ENCODE measurements at places on chromosomes 12 and 14. TPM values are rescaled to one million over a fixed set of nuclear protein-coding genes. Genes with fewer than 3 reads are reported as not detected.
A peak's percentile ranks its signal among the peaks of the same experiment; 100 is the strongest.

GRCh38 chr14:97806891-97807290 is 1009.7 kb downstream of the VRK1 start:
- no peak for DNase-seq

GRCh38 chr12:15001733-15002382 is 29.0 kb downstream of the PDE6H start:
- DNase-seq: peak; percentile 85

GRCh38 chr12:15453613-15454012 is 131.3 kb downstream of the PTPRO start:
- no peak for DNase-seq

DNA sequence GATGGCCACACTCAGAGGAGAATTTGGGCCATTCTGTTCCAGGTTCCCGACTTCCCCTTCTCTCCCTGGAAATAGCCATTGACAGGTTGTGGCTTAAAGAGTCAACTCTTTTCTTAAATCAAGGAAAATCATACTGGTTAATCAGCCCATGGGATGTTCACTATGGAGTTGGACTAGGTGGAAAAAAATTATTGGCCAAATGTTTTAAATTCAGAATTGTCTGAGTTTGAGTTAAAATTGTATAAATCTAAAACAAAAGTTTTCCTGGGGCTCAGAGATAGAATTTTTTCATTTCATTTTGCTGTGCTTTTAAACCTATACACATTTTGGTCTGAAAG is 6.5 kb downstream of the ESRRB start:
- DNase-seq: no peak

DNA sequence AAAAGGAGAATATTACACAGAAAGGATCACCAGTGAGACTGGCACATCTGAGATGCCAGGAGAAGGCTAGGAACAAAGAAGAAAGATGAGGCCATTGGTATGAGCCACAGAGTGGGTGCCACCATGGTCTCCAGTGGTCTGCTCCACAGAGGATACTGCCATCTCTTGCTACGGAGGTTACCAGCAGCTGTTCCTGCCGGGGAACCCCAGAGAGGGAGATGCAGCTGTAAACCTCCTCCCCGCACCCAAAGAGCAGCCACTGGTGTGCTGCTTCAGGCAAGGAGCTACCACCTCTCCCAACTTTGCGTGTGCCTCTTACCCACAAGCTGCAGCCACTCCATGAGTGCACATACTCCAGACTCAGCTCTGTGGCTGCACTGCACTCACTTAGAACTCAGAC is 201.5 kb upstream of the RTL1 start:
- DNase-seq: no peak

Gene CLBA1
- 6.5 TPM for total RNA-seq

GRCh38 chr12:41096797-41097196 is 91.3 kb upstream of the PDZRN4 start:
- DNase-seq: no peak

GRCh38 chr12:117970334-117970733 is 1.5 kb upstream of the KSR2 start:
- no peak for DNase-seq

- peak; percentile 65 for DNase-seq
Observed at GRCh38 chr12:109393437-109394345, 46.0 kb downstream of the MYO1H start.

Gene ACOT4
- total RNA-seq: 4.3 TPM

- DNase-seq: no peak
Observed at GRCh38 chr14:77988970-77989369, 181.2 kb upstream of the NRXN3 start.

Gene BRI3BP
- total RNA-seq: 3.1 TPM

Gene HOXC6
- 4.1 TPM for total RNA-seq

Gene ATL1
- total RNA-seq: 19.3 TPM

DNA sequence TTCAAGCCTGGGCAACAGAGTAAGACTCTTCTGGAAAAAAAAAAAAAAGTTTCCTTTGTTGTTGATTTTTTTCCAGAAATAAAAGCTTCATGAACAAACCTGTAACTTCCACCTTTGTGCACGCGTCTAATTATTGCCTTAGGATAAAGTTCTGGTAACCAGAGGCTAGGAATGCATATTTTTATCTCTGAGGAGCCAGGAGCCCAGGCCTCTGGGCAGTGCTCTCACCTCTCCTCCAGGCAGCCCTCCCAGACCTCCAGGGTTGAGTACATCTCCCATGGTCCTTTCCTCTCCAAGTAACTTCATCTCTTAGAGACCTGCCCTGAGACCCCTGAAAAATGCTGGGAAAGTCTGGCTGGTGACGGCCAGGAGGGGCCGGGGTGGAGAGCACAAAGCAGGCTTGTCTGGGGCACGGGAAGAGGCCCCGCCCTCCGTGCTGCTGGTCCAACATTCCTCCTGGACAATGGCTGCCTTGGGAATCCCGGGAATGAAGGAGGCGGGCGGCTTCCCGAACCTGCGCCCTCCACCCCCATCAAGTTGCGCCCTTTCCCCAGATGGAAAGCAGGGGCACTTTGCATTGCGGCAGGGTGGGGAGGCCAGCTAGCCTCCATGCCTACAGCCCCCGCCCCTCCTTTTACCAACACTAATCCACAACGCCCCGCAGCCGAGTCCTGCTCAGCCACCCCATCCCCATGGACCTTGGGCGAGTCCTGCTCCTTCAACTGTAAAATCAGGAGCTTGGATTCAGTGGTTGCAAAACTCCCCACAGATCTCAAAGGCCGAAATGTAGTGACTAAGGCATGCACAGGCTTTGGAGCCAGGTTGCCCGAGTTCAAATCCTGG is 7.3 kb upstream of the FIGNL2 start:
- DNase-seq: peak; percentile 65

DNA sequence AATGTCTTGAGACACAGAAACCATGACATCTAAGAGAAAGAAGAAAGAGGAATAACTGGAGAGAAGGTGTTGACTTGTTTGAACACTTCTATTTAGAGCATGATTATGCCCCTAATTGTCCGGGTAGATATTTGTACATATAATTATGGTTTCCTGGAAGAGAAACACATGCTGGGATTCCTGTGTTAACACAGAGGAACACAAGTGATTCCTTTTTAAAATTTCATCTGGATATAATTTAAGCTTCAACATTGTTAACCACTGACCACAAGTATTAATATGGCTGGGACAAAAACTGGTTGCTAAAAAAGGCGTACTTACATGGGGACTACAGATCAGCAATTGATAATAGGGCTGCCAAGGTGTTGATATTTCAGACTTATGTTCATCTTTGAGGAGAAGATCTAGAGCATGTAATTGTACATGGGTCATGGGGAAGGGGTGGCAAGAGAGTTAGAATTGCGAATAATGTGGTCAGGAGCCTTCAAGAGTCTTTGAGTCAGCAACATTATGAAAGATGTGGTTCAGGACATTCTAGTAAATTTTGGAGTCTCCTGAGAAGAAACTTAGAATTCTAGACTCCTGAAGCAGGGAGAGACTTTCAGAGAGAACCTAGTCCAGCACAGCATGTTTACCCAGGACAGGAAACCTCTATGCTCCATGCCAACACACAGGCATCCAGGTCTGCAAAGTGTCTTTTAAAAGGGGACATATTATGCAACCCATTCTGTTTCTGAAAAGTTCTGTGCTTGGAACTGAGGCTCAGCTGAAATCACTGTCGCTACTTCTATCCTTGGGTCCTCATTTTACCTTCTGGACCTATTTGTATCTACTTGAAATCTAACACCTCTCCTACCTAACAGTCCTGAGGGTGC is 56.5 kb downstream of the SLC38A1 start:
- no peak for DNase-seq

Gene KRT78
- 8.7 TPM for total RNA-seq

DNA sequence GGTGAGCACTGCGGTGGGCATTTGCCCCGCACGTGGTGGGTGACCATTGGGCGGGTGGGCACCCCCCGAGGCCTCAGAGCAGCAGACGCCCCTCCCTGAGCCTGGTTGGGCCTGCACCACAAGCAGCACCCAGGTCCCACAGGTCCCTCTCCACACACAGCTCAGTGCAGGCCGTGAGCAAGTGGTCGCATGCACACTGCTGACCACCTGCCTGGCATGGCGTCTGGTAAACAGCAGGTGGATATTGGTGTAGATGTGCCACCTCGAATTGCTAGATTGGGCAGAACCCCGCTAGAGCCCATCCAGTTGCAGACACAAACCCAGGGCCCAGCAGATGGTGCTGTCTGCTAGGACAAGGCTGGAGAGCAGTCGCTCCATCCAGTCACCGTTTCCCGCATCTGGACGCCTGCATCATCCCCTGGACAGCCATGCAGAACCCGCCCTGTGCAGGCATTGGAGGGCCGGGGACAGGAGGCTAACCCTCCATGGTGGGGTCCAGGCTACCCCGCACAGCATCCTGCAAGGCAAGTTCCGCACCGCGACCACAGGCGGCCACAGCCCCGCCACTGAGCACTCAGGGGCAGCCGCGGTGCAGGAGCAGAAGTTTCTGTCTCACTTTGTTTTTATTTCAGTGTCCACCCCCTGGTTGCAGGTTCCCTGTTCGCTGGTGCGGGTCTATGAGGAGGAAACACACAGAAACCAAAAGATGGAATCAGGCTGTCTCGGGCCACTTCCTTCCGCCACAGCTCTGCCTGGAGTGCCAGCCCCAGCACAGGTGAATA is 45.6 kb upstream of the RIMBP2 start:
- peak; percentile 52 for DNase-seq

Gene LUM
- total RNA-seq: 4,507 TPM

Gene KRT75
- total RNA-seq: not detected

Gene BAZ2A
- total RNA-seq: 19.0 TPM

GRCh38 chr12:58202933-58203718 is 261.8 kb downstream of the ATP23 start:
- no peak for DNase-seq

- DNase-seq: no peak
Observed at GRCh38 chr12:34398706-34399630, 376.7 kb downstream of the ALG10 start.

Gene PRPH
- total RNA-seq: 0.72 TPM

Gene ZC3H10
- total RNA-seq: 4.8 TPM

GRCh38 chr12:71312768-71313403 is 126.7 kb upstream of the LGR5 start:
- DNase-seq: no peak

DNA sequence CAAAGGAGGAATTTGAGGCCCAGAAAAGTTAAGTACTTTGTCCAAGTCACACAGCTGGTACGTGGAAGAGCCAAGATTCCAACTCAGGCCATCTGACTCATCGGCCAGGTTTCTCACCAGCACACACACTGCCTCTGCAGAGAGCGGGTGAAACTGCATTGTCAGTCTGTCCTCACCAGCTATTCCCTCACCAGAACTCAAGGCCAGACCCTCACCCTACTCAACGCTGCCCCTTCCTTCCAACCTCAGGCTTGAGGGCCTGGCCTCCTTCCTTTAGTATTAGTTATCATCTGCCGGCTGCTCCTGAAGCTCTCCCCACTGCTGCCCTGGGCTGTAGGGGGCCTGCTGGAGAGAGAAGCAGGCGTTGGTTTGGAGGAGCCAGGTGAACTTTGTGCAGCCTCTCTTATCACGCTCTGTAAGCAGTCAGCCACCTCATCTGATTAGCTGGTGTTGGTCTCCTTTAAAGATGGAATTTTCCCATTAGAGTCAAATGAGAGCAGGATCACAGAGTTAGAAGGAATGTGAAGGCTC is 16.6 kb upstream of the PLEK2 start:
- DNase-seq: no peak

Gene TRIM9
- 30.8 TPM for total RNA-seq

GRCh38 chr14:59939828-59940227 is 19.9 kb downstream of the LRRC9 start:
- no peak for DNase-seq

DNA sequence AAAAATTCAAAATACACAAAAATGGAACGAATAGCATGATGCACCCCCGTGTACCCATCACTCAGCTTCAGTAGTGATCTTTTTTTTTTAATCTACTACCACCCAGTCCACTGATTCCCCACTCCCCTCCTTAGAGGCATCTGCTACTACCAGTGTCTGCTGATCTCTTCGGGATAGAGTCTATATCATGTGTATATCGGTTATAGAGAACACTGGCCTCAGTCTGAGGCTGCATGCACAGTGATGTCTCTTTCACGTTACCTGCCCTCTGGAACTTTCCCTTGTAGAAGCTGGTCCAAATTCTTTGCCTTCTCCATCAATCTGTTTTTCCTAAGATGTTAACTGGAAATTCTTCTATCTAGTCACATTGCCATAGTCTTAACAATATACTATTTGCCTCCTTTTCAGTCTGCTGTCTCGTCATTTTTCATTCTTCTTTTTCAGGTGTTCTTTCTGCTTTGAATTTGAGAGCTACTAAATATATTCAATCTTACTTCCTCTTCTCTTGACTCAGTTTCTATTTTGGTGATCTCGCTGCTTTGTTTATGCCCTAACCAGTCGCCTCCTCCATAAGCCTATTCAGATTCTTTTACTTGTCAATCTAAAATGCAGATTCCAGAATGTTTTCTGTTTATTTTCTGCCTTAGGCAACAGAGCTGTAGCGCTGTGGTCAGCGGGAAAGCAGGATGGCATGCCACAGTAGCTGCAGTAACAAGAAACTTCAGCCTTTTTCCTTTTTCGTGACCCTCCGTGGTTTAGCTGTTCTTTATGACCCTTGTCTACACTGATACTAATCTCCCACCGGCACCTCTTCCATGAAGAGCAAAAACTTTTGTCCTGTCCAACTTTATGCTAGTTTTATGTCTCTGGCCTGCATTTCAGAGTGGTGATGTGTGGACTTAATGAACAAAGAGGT is 67.0 kb downstream of the FBXW8 start:
- DNase-seq: no peak

Gene NR1H4
- 1.7 TPM for total RNA-seq

- peak; percentile 72 for DNase-seq
Observed at GRCh38 chr14:90726656-90727055, 89.6 kb downstream of the TTC7B start.

DNA sequence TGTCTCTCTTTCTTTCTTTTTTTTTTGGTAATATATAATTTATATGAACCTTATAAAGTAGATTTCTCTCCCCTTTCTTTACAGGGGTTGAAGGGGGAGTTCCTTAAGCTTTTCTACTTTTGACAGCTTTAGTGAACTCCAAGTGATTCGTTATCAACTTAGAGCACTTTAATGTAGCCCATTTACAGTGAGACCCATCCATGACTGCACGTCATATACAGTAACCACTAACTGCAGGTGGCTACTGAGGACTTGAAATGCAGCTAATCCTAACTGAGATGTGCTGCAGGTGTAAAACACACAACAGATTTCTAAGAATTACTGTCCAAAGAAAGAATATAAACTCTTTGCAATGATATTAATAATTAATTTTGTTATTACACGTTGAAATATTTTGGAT is 582 bp downstream of the LRRIQ1 start:
- peak; percentile 1 for DNase-seq

GRCh38 chr14:33586806-33587205 is 364.1 kb downstream of the EGLN3 start:
- no peak for DNase-seq

DNA sequence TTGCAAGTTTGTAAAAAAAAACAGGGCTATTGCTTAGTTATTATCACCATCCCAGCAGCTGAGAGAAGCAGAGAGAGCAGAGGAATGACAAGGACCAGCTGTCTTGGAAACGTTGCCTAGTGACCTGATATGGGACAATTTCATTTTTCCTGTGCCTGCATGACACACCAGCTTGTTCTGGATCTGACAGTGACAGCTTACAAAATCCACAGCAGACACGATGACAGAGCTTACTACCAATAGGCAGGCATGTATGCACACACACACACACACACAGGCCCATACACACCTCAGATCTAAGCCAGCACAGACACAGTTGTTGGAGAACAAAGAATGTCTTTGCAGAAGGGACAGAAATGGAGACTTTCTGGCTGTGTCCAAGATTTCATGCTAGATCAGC is 25.4 kb downstream of the HSPB8 start:
- peak; percentile 21 for DNase-seq

- DNase-seq: peak; percentile 49
Observed at GRCh38 chr12:107560899-107561285, 124.7 kb upstream of the PWP1 start.

Gene BTBD6
- total RNA-seq: 33.0 TPM

GRCh38 chr12:98151984-98152383 is 363.4 kb upstream of the TMPO start:
- DNase-seq: no peak

Gene RALGAPA1
- 69.1 TPM for total RNA-seq

All from umbilical cord (tissue), 2 donors.